HFF-Myc (cell line): ENCODE measurements at places on chromosomes 16 and 17.

GRCh38 chr17:17911001-17911613 is 61.1 kb downstream of the TOM1L2 start:
- DNase-seq = no peak

- no peak for DNase-seq
These were observed 19.5 kb upstream of the RNF43 start for GRCh38 chr17:58436805-58437239.

- peak; percentile 69 for DNase-seq
These were observed 608 bp downstream of the AXIN2 start for GRCh38 chr17:65560628-65561451.

DNA sequence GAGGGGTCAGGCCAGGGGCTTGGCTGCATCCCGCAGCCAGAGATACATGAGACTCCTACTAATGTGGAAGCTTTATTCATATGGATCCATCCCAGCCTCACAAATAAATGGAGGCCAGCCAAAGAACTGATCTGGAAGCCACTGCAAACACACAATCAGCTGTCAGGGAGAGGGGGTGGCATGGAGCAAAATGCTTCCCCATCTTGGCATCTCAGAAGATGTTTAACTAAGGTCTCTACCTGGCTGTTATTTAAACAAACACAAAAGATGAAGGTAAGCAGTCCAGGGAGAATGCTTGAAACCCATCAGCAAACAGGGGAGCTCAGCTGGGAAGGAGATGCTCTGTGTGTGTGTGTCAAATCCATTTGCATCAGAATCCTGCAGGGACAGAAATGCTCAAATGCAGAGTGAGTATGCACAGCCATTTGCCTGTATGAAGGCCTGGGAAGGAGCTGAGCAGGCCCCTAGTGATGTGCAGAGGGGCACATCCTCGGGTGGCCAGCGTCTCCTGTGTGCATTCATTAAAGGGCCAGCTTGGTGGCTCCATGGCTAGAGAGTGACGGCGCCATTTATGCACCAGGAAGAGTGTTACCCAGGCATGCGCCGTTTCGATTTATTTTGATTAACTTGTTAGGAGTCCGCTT is 34.2 kb upstream of the IRX3 start:
- DNase-seq = no peak

GRCh38 chr17:17456251-17456650 is 20.5 kb upstream of the MED9 start:
- DNase-seq = no peak

GRCh38 chr16:58509256-58510096 is 5.8 kb upstream of the SETD6 start:
- DNase-seq = no peak

GRCh38 chr17:42027590-42027889 is 7.7 kb downstream of the NKIRAS2 start:
- no peak for DNase-seq

DNA sequence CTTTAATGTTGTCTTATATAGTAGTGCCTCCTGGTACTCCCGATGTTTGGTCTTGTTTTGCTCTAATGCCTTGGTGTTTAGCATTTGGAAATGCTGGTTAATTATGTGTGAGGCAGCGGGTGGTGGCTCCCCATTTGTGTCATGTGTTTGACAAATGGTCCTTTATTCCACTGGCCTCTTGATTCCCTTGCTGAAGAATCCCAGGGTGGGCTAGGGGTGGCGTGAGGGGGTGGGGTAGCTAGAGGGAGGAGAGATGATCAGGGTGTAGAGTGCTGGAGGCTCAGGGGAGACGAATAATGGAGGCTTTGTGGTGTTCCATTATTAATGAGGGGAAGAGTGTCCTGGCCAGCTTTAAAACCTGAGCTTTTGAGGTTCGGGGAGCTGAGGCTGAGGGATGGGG is 5.4 kb downstream of the DYNLL2 start:
- no peak for DNase-seq

- DNase-seq = no peak
These were observed 53.0 kb downstream of the TUBD1 start for GRCh38 chr17:59839651-59840328.

GRCh38 chr17:17816831-17817551 is 19.8 kb downstream of the SREBF1 start:
- DNase-seq = no peak

DNA sequence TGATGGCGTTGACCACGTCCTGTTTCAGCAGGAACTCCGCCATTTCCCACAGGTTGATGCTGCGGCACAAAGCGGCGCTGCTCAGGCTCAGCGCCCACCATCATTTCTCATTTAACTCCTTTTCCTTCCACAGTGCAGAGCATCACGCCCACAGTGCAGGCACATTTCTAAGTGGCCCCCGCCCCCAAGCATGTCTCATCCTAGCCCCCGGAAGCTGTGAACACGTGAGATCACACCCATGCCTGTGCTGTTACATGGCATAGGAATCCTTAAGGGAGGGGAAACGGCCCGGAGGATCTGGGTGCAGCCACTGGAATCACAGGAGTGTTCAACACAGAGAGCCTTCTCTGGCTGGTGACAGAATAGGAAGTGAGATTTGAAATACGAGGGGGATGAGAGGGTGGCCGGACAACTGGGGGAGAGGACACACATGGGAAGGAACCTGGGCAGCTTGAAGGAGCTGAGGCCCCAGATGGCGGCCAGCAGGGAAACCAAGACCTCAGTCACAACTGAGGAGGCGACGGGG is 4.7 kb downstream of the NAGPA start:
- DNase-seq = no peak

- no peak for DNase-seq
These were observed at the start of gene ADORA2B for GRCh38 chr17:15944759-15945526. ADORA2B (plus strand) TSS chr17:15945130; CDS start chr17:15945249, 119 bp downstream.

GRCh38 chr16:82954224-82954929 is 327.6 kb downstream of the CDH13 start:
- DNase-seq = no peak

DNA sequence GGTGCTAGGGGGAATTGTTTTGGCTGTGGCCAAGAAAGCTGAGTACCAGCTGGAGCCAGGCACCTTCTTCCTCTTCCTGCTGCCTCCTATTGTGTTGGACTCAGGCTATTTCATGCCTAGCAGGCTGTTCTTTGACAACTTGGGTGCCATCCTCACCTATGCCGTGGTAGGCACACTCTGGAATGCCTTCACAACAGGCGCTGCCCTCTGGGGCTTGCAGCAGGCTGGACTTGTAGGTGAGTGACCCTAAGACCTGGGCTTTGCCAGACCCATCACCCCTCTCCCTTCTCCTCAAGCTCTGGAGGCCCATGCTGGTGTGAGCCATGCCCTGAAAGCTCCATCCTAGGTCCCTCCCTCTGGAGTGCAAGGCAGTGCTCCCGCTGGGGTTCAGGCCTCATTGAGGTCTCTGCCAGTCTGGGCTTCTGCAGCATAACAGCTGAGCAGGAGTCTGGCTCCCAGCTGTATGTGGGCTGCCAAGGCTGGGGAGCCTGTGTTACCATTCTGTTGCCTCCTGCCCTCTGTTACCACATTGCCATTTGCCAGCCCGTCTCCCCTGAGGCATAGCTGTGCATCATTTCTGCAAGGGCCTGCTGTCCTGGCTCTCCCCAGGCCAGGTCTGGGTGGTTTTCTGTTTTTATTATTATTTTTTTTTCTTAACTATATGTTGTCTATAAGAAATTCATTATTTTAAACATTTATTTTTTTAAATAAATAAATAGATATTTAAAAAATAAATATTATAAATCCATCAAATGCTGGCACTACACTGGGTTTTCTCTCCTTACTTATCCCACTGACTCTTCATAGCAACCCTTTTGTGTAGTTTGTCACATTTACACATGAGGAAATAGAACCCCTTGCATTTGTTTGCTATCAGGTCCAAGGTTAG is 4.1 kb downstream of the SLC9A5 start:
- DNase-seq = no peak

DNA sequence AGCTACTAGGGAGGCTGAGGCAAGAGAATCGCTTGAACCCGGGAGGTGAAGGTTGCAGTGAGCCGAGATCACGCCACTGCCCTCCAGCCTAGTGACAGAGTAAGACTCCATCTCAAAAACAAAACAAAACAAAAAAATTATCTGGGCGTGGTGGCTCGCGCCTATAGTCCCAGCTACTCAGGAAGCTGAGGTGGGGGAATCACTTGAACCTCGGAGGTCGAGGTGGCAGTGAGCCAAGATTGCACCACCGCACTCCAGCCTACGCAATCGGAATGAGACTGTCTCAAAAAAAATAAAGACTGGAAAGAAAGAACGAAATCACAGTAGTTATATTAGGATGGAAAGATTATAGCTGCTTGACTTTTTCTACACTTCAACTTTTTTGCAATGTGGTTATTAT is 18.9 kb downstream of the COG1 start:
- no peak for DNase-seq

GRCh38 chr17:61631800-61632199 is 40.8 kb upstream of the NACA2 start:
- DNase-seq = no peak

DNA sequence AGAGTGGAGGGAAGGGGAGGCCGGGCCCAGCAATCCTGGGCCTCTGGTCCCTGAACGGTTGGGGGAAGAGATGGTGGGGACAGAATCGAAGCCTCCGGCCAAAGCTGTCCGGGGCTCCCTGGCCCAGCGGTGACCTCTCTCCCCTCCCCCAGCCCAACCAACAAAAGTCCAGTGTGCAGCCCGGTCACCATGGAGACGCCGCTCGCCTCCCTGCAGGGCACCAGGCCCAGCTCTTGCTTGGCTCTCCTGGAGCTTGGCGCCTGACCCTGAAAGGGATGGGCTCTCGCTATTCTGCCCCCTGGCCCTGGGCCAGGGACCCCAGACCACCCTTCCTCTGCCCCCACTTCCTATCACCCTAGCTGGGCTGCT is 1.3 kb downstream of the METRN start:
- DNase-seq = no peak

- no peak for DNase-seq
These were observed 27.3 kb downstream of the STAT5A start for GRCh38 chr17:42315402-42316156.
